CD4-positive, alpha-beta memory T cell (primary cell): ENCODE measurements at places on chromosomes 11 and 22. TPM values are rescaled to one million over a fixed set of nuclear protein-coding genes. Genes with fewer than 3 reads are reported as not detected.

Gene FAM180B
- polyA plus RNA-seq: not detected

GRCh38 chr11:69839516-69839915, 20.3 kb upstream of the FGF3 start:
- no peak for DNase-seq

DNA sequence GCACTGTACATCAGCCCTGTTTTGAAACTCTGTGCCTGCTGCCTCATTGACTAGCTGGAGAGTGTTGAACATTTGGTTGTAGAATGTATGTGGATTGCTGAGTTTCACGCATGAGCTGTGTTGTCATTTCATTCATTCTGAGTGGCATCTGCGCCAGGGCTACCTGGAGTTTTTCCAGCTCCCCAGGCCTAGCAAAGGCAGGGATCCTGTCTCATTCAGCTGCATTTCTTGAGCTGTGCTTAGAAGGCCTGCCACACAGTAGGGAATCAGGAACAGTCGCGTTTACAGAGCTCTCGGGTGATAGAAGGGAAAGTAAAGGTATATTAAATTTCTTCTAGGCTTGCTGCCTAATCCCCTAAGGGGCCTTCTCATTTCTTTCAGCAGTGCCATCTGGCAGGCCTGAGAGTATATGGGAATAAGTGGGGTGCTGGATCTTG, 44.3 kb downstream of the PTPRJ start:
- no peak for DNase-seq

GRCh38 chr11:73372375-73372993, 3.7 kb upstream of the RELT start:
- DNase-seq: no peak

DNA sequence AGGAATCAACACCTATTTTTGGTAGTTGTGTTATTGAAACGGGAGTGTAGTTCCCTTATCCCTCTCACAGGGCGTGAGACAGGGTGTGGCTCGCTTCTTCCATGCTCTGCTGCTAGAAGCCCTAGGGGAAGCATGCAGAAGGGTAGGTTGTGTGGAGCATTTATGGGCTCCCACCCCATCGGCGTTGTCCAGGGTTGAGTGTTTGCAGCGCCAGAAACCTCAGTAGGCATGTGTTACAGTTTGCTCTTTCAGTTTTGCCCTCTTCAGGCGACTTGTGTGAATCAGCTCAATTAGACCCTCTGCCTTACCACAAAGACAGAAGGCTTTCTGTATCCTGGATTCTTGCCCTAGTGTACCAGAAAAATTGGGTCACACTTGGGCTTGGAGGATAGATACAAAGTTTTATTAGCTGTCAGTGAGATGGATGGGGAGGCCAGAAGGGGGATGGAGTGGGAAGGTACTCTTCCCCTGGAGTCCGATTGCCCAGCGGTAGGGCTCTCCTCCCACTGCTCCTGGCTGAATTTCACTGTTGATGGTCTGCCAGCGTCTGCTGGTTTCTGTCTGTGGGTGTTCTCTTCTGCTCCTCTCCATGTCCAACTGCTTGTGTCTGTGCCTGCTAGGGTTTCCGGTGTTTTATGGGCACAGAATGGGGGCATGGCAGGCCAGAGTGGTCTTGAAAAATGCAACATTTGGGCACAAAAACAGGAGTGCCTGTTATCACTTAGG, 358.3 kb upstream of the CTSC start:
- no peak for DNase-seq

GRCh38 chr11:61569701-61570100, 11.2 kb downstream of the SYT7 start:
- DNase-seq: no peak

DNA sequence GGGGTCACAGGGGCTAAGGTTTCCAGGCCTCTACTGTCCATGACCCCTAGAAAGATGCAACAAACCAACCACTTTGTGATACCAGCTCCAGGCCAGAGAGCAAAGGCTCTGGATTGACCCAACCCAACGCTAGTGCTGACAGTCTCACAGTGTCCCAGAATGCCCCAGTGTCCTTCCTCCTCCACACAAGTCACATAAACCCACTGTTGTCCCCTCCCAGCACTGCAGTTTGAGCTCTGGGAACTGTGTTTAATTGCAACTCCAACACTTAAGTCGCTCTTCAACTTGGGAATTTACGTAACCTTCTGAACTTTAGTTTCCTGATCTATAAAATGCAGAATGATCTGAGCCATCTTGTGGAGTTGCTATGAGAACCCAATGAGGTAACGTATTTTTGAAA, 47.5 kb downstream of the PC start:
- DNase-seq: no peak

DNA sequence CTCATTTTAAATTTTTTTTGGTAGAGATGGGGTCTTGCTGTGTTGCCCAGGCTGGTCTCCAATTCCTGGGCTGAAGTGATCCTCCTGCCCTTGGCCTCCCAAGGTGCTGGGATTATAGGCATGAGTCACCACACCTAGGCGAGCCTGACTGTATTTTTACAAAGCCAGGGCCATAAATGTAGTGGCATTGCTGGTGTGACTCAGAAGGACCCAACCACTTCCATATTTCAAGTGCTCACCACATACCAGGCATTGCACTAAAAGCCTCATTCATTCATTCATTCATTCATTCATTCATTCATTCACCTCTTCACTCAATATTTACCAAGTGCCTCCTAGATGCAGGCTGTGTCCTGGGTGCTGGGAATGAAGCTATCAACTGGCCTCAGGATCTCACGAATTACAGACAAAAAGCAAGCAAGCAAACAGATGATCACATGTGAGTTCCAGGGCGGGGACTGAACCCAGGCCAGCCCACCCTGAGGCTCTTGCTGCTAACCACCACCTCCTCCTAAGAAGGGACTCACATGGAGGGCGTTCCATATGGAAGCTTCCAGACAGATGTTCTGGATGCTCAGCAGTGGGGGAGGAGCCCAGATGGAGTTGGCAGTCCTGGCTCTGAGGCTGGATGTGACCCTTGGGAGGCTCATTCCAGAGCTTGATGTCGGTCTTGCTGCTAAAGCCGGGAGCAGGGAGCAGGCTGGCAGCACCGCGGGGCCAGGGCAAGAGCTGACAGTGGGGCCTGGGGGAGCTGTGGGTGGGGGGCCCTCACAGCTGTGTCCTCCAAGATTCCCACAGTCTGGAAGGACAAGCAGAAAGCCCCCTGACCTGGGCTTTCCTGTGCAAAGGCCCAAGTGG, 158.8 kb downstream of the CTTN start:
- DNase-seq: no peak
